ENCODE measurements at places on chromosomes 13 and 19.

- no peak for DNase-seq
Measured at GRCh38 chr19:16061943-16062342, 14.4 kb upstream of the TPM4 start.

DNA sequence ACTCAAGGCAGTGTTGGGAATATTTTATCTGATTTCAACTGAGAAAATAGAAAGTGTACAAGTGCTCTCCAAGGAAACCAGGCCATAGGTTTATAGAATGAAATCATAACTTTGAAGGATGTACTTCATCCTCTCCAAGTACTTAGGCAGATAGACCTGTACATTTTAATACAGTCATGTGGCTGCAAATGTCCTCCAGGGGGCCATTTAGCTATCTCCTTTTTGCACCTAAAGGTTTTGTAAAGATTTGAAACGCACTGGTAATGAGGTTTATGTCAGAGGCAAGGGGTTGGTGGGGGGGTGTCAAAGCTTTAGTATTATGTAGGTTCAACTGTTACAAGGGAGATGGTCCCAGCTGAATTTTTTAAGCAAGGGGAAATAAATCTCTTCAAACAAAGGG is 364.4 kb downstream of the DCT start:
- DNase-seq, result no peak

- DNase-seq, result no peak
Measured at GRCh38 chr13:85427416-85427815, 371.8 kb downstream of the SLITRK6 start.

GRCh38 chr13:97072297-97072696 is 78.0 kb upstream of the OXGR1 start:
- no peak for DNase-seq

GRCh38 chr13:53141336-53141735 is 112.7 kb downstream of the OLFM4 start:
- DNase-seq, result no peak

DNA sequence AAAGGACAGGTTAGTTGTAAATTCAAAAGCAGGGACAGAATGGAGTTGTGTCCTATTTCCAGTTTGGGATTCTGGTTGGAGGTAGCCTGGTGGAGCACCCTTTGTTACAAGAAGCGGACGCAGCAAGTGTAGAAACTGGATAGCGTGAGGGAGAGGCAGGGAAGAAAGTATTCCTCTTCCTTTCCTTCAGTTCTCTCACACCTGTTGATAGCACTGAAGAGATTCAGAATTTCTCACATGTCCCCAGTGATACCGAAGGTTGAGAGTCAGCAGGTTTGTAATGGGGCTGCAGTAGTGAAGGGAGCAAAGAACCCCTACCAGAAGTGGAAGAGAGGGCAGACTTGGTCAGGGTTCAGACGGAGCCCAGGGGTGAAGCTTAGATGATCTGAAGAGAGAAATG is 399.2 kb downstream of the SPRY2 start:
- no peak for DNase-seq

DNA sequence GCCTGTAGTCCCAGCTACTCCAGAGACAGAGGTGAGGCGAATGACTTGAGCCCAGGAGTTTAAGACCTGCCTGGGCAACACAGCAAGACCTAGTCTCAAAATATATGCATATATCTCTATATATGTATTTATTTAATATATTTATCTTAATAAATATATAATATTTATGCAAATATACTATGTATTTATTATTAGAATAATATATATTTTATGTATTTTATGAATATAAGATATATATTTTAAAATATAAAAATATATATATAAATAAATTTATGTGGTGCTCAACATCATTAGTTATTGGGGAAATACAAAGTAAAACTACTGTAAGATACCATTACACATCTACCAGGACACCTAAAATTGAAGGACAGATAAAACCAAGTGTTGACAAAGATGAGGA is 58.1 kb upstream of the IPO5 start:
- no peak for DNase-seq

DNA sequence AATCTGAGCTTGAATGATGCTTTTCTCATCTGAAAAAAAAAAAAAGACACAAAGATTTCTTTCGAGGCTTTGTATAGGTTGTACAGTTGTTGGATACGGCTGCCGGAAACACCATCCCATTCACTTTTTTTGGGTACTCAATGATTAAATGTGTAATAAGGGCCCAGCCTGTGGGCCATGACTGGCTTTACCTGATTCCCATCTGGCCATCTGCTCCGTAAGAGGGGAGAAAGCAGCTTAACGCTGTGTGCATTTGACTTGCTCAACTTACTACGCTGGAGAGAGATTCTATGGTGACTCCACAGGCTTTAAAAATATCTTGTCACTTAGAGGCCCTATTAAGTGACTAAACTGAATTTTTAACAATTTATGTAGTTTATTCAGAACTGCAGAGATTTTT is 731 bp downstream of the ZNF558 start:
- DNase-seq, result no peak

DNA sequence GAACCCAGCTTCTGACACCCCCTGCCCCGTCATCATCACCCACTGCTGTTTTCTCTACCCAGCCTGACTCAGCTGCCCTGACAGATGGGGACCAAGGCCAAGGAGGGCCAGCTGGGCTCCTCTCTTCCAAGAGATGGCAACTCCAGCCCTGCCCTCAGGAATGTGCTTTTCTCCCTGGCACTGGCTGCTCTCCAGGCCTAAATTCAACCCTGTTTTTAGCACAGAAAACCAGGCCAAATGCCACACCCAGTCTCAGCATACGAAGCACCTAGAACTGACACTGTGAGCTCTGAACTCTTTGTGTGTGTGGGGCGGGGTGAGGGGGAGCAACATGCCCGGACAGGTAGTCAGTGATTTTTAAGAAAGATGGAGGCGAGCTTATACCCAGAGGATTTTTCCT is 23.4 kb upstream of the IGFL1 start:
- no peak for DNase-seq

- DNase-seq, result no peak
Measured at GRCh38 chr19:6271721-6272410, 7.9 kb downstream of the MLLT1 start.
